ENCODE measurements at places on chromosomes 13 and 19. TPM values are rescaled to one million over a fixed set of nuclear protein-coding genes. Genes with fewer than 3 reads are reported as not detected.

DMKN gene
- not detected for polyA plus RNA-seq

LYPD3 gene
- not detected for polyA plus RNA-seq

SMIM44 gene
- polyA plus RNA-seq, result not detected

WDR88 gene
- not detected for polyA plus RNA-seq

DAPK3 gene
- polyA plus RNA-seq, result 100 TPM

DIAPH3 gene
- 1.9 TPM for polyA plus RNA-seq

Data from neural cell (in vitro differentiated cells).